Inflammatory macrophage treated with lipopolysaccharide for 1 hour (primary cell): ENCODE measurements at places on chromosomes 1 and 21.

DNA sequence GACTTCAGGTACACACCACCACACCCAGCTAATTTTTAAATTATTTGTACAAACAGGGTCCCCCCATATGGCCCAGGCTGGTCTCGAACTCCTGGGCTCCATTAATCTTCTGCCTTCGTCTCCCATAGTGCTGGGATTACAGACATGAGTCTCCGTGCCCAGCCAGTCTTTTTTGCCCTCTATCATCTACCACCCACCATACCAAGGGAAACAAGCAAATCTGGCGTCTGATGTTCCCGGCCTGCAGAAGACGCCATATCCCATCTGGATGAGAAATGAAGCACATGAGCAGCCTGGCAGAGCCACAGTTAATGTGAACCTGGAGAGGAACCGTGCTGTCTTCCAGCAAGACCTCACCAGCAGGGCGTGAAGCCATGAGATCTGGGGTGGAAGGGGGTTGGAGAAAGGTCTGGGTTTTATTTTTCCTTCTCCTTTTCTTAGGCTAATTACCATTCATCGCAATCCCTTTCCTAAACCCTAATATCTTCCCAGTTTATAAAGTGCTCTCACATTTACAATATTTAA is 1.8 kb upstream of the PRELP start:
- no peak for DNase-seq

DNA sequence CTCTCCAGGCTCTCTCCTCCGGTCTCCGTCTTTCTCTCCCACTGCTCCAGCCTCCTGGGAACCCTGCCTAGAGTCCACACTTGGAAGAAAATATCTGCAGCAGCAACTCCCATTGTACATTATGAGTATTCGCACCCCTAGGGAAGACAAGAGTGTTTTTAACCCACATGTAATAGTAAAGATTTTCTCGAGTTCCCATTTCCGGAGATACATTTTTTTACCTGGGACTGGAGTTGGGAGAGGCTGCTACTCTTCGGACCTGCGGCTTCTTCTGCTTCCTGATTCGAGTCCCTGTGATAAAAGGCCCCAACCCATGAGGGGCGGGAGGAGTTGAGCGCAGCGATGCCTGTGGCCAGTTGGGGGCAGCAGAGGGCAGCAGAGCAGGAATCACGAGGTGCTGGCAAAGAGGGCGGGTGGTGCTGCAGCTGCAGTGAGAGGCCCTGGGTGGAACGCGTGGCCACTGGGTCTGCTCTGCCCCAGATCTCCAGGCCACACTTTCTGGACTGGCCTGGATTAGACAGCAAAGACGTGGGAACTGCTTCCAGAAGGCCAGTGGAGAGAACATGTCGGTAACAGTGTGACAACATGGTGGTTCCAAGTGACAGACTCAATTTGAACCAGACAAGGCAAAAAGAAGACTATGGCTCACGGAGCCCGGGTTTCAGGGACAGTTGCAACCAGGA is 221.0 kb upstream of the CSF3R start:
- peak; percentile 56 for DNase-seq

DNA sequence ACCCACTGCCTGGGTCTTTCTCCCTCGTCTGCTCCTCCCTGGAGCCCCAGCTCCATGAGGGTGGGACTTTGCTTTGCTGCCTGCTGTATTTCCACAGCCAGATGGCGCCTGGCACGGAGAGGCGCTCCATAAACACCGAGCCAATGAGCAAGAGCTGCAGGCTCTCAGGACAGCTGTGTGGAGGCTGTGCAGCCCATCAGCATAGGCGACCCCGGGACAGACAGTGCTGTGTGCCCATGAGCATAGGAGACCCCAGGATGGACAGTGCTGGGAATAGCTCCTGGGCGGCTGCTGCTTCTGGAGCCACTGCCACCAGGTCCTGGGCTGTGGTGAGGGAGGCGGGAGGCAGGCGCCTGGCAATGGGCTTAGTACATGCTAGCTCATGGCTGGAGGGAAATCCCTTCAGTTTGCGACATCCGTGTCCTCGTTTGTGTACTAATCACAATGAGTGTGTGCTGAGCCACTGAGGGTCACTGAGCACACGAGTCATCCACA is 29.2 kb downstream of the CEP104 start:
- DNase-seq: no peak

GRCh38 chr21:42807938-42808613 is 71.3 kb downstream of the WDR4 start:
- no peak for DNase-seq

GRCh38 chr1:8818325-8818775 is 910 bp upstream of the RERE start:
- DNase-seq: no peak

GRCh38 chr1:26690576-26691031 is 5.2 kb upstream of the ARID1A start:
- DNase-seq: no peak

- no peak for DNase-seq
Measured at GRCh38 chr1:56933606-56934005, 32.2 kb downstream of the C8B start.

DNA sequence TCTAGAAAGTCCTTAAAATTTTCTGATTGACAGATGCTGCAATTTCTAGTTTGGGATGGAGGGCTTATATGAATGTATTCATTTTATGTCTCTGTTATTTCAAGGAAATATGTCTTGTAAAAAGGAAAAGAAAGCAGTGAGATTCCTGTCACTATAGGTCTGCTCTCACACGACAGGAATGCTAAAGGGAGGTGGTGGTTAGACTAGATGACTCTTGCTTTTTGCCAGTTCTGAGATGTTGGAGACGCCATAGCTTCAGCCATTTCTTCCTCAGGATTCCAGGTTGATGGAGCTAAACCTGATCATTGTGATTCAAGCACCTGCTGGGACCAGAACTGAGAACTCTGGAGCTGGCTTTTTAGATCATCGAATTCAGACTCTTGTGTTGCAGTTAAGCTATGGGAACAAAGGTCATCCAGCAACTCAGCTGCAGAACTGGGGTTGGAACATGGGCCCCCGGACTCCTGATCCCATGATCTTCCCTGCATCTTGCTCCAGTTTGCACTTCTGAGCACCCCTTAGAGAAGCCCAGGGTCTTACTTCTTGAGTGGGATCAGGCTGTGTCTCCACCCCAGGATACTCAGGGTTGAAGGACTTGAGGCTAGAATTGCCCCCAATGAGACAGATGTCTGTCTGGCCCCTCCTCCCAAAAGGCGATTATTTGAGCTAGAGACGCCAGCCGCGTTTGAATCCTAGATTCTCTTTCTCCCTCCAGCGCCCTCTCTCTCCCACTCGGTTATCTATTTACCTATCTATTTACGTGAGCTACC is 46.7 kb upstream of the FOXO6 start:
- no peak for DNase-seq

GRCh38 chr1:156247460-156248322 is at the start of gene PAQR6:
Gene PAQR6 (minus strand): TSS chr1:156248056. CDS start chr1:156246731, 1,325 bp downstream.
- no peak for DNase-seq

- DNase-seq: no peak
Measured at GRCh38 chr1:159211331-159212136, 6.9 kb downstream of the ACKR1 start.

- peak; percentile 28 for DNase-seq
Measured at GRCh38 chr1:162627662-162628296, 4.5 kb upstream of the DDR2 start.

- no peak for DNase-seq
Measured at GRCh38 chr1:205709640-205710039, 29.3 kb upstream of the SLC45A3 start.

GRCh38 chr1:19511116-19511515 is 25.8 kb upstream of the CAPZB start:
- DNase-seq: peak; percentile 65

- DNase-seq: no peak
Measured at GRCh38 chr1:159562680-159563079, 24.9 kb upstream of the APCS start.

DNA sequence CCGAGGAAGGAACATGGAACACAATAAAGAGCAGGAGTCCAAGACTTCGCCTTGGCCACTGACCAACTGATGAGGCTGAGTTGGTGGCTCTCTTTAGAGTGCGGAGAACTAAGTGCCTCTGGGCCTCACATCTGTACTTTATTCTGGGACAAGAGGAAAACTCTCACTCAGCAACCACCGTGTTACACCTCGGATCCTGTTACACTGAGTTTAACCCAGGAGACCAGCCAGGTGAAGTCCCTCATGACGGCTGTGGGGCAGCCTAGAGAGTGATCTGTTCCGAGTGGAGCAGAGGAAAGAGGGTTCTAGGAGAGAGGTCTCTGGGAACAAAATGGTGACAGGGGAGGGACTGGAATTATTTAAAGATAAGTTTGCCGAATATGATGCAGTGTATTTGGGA is 33.5 kb upstream of the AGL start:
- DNase-seq: no peak

GRCh38 chr1:94644352-94644751 is 102.8 kb upstream of the F3 start:
- DNase-seq: no peak

DNA sequence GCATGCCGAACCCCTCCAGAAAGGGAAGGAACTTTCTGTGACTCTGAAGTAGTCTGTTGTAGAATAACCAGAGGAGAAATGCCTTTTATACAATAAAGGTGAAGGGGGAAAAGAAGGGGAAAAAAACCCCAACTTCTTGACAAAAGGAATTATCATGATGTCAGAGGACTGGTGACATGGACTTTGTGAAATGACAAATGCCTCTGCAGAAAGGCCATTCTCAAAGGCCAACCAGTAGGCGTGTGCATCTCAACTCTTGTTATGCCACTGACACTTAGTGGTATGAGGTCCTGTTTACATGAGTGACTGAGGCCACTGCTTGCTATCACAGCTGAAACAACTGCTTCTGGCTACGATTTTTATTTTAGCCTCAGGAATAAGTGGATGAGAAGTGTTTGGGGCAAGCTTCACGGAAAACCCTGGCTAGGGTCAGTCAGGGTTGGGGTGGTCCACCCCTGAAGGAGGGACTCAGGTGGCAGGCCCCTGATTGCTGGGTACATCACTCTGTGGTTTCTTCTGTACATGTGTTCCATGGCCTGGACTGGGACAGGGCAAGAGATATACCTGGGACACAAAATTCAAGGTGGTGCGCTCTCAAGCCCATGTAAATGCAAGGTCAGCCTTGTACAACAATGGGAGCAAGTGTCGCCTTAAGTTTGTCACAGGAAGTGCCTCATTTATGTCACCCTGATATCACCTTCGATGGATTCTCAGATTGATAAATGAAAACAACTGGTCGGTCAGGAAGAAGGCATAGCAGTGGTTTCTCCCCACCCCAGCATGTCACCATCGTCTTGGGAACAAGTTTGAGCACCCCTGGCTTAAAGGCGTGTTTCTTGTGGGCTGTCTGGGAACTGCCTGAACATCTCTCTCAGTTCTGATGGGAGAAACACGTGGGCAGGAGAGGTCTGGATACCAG is 12.4 kb downstream of the RUNX1 start:
- no peak for DNase-seq

GRCh38 chr1:109441069-109441468 is 14.8 kb upstream of the PSMA5 start:
- DNase-seq: no peak

GRCh38 chr1:198499588-198499987 is 40.9 kb downstream of the ATP6V1G3 start:
- DNase-seq: no peak

DNA sequence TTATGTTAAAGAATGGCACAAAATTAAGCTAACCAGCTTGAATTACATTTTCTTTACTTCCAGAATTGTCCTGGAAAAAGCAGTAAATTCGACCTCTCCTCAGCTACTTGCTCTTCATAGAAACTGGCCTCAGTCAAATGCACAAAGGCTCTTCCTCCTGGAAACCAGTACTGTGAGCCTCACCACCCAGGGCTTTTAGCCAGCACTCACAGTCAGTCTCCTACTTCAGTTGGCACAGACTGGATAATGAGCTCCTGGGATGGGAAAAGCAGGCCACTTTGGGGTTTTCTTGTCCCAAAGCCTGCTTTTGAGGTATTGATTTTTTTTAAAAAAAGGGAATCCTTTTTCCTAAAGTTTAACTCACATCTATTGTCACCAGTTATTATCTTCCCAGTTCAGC is 40.4 kb downstream of the SCYL3 start:
- DNase-seq: no peak

DNA sequence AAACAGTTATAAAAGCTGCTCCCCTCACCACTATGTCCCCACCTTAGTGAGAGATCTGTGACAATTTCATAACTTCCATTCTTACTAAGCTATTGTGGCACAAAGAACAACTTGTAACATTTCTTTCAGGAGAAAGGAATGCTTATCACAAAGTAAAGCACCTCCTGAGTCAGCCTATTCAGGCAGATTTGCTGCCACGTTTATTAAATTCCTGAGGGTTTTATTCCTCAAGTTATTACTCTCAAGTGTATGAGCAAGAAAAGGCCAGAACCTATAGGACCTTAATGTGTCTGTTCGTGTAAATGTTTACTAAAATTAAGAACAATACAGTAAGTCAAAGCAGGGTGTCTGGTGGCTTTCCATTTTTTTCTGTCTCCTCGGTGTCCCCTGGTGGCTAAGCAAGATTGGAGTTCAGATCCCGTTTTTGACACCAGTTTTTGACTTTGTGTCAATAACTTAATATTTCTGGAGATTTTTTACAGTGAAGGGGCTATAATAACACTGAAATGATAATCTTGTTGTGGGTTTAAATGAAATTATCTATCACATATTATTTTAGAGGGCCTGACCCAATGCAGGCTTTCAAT is 1539.6 kb downstream of the BRINP3 start:
- DNase-seq: no peak

DNA sequence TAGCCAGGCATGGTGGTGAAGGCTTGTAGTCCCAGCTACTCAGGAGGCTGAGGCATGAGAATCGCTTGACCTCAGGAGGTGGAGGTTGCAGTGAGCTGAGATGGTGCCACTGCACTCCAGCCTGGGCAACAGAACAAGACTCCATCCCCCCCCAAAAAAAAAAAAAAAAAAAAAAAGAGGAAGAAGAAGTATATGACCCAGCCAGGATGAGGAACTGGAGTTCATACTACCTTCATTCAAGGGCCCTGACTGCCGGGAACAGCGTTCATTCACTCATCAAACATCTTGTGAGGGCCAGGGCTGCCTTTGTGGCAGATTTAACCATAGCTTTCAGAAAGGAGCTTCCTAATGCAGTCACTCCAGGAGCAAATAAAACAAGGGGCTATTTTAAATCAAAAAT is 127.6 kb downstream of the MRPS6 start:
- peak; percentile 62 for DNase-seq

DNA sequence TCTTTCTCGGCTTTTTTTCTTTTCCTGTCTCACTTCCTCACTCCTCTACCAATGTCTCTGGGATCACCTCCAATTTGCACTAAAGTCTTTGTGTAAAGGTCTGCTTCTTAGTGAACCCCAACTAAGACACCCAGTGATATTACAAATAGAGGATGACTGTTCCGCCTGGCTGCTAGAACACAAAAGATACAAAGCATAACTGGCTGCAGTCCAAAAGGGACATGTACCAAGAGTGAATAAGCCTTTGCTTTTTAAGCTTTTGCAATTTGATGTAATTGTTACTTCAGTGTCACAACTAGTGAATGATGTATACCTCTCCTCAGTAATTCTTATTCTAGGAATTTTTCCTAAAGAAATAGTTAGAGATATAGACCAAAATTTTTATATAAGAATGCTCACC is 82.8 kb upstream of the BEND5 start:
- no peak for DNase-seq

- DNase-seq: no peak
Measured at GRCh38 chr1:200150721-200151120, 123.2 kb downstream of the NR5A2 start.
